ENCODE measurements at places on chromosomes 3 and 15.

- no peak for DNase-seq
Measured at GRCh38 chr3:9590282-9590791, 36.7 kb upstream of the LHFPL4 start.

DNA sequence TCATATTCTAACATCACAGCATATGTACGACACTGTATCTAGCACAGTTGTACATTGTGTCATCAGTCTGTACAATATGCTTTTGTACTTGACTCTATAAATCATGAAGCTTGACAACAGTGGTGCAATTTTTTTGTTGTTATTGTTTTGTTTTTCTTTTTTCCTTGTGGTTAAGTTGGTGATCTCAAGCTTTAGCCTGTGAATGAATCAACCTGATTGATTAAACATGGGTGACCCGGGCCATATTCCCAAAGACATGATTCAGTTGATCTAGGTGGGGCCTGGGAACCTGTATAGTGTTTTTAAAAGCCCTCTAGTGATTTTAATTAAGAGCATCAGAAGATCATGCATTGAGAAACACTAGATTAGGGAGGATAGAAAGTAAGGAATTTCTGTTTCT, 101.8 kb upstream of the AADACL2 start:
- no peak for DNase-seq

GRCh38 chr15:67755936-67756335, 69.4 kb upstream of the SKOR1 start:
- DNase-seq: no peak

- DNase-seq: peak; percentile 48
Measured at GRCh38 chr3:109050591-109051167, 67.3 kb downstream of the MORC1 start.

GRCh38 chr3:148827585-148827984, at the start of gene CPB1:
Gene CPB1, plus strand, starts transcription at chr3:148827811. Its CDS starts 13 bp downstream, at chr3:148827824.
- DNase-seq: no peak

GRCh38 chr15:101156509-101157159, 95.2 kb downstream of the CHSY1 start:
- DNase-seq: no peak

GRCh38 chr3:129616291-129616690, 9.8 kb upstream of the PLXND1 start:
- no peak for DNase-seq

GRCh38 chr3:189298469-189299375, 127.0 kb downstream of the TPRG1 start:
- no peak for DNase-seq

- DNase-seq: no peak
Measured at GRCh38 chr3:189490337-189490736, 140.9 kb upstream of the TP63 start.

- DNase-seq: no peak
Measured at GRCh38 chr3:18828637-18829036, 319.7 kb upstream of the KCNH8 start.

DNA sequence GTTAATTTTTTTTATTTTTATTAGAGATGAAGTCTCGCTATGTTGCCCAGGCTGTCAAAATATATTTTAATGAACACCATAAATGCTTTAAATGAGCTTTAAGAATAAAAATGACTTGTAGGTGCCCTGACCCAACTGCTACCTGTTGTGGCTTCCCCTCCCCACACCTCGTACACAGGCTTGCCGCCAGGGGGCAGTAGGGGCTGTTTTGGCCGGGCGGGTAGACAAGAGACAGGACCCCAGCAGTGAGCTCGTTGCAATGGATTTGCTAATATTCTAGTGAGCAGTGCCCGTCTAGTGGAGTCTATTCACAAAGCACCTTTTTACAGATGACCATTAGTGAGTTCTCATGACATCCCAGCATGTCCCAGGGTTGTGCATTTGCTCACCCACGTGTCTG, 418.1 kb downstream of the OCA2 start:
- DNase-seq: no peak

DNA sequence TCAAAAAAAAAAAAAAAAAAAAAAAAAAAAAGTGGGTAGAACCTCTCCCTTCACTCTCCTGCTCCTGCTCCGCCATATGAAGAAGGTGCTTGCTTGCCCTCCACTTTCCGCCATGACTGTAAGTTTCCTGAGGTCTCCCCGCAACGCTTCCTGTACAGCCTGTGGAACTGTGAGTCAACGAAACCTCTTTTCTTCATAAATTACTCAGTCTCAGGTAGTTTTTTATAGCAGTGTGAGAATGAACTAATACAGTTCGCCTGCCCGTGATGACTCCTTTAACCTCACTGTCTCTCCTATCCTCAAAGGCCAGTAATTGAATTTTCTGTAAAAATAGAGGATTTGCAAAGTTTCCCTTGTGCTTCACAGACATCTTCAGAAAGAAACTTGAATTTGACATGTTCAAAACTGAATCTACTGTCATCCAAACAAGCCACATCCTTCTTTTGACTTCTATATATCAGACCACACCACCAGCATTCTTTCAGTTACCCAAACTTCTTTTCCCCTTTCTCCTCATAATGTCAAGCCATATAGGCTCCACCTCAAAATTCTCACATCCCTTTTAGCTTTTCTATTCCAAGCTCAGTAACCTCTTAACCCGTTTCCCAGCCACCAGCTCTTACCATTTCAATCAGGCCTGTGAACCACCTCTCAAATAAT, 44.3 kb downstream of the P2RY1 start:
- DNase-seq: no peak

DNA sequence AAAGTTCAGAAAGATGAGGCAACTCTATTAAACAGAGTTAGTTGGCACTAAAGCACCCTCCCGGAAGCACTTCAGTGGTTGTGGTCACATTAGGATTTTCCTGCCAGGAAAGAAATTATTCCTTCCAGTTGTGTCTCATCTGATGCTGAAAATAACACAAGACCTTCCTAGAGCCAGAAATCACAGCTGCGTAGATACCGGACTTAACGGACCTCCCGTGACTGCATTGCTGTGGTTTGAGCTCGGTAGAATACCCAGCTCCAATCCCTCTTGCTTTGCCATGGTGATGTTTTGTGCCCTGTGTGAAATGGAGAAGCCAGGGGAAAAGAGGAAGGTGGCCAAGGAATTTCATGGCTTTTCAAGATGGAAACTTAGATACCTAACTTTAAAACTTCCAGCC, 215.0 kb upstream of the IGF1R start:
- no peak for DNase-seq

GRCh38 chr3:26657348-26657976, 34.9 kb downstream of the LRRC3B start:
- no peak for DNase-seq

DNA sequence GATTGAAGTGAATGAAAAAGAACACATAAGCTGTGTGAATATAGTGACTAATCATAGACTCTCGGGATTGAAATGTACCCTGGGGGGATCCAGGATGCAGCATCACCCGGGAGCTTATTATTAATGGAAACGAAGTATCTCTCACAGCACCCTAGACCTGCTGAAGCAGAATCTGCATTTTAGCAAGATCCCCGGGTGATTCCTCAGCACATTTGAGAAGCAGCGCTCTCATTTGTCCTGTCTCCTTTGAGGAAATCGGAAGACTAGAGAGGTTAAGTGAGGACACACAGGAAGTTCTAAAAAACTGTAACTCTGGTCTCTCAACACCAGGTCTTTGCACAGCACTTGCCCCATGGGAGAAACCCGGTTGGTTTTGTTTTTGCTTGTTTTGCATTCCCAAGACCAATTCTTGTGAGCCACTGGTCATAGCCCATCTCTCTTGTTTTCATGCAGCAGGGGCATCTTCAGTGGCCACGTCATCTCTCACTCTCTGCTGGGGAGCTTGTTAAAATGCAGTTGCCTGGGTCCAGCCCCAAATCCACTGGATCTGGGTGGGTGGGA, 30.2 kb downstream of the ZNF710 start:
- DNase-seq: no peak

DNA sequence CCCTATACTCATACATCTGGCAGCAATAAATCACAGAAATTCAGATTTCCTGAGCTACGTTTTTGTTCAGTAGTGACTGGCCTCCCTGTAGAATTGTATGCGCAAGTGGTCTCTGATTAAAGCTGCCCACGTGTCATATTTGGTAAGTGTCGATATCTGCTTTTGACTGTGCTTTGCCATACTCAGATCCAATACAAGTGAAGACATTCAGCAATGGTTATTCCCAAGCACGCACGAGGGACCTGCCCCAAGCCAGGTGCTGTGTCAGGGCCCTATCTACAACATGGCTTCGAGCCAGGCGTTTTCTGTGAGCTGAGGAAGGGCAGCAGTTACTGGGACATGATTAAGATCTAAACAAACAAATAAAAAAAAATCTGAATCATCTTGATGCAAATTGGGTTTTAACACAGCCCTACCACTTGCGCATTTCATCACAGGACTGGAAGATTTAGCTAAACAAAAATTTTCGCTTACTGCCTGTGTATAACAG, 47.2 kb upstream of the ICE2 start:
- no peak for DNase-seq

DNA sequence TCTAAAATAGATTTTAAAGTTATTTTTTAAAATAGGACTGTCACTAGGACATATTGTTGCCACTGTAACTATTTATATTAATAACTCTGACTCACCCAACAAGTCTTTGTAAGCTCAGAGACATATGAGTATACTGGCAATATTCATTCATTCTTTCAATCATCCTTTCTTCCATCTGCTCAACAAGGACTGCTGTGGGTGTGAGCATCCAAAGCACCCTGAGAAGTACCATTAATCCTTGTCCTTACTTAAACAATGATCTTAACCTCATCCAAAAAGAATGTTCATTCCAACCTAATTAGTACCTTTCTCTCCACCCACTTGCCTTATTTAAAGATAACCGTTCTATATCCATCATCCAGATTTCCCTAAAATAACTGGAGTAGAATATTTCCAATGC, 94.2 kb upstream of the PPP2R3A start:
- DNase-seq: no peak

GRCh38 chr15:27480141-27480530, 509.2 kb downstream of the GABRG3 start:
- DNase-seq: no peak

GRCh38 chr3:175770426-175770825, 911.3 kb downstream of the NAALADL2 start:
- DNase-seq: no peak

- no peak for DNase-seq
Measured at GRCh38 chr3:112381673-112382542, 49.0 kb downstream of the CD200 start.

- no peak for DNase-seq
Measured at GRCh38 chr3:128185630-128186447, 32.6 kb downstream of the EEFSEC start.

DNA sequence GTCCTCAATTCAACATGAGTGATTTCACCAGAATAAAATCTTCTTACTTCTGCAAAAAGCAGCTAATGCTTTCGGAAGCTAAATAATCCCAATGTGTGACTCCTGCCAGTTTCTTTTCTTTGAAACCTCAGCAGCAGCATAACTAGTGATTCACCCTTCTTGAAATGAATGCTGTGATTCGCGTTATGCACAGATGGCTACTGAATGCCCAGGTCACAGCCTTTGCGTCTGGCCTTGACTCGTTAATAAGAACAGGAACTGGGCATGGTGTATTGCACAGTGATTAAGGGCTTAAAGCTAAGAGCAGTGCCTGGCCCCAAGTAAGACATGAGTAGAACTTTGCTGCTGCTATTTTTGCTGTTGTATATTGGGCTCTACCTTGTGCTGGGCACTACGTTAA, 19.0 kb downstream of the CGNL1 start:
- DNase-seq: no peak

- no peak for DNase-seq
Measured at GRCh38 chr3:115227461-115227860, 80.4 kb upstream of the ZBTB20 start.

DNA sequence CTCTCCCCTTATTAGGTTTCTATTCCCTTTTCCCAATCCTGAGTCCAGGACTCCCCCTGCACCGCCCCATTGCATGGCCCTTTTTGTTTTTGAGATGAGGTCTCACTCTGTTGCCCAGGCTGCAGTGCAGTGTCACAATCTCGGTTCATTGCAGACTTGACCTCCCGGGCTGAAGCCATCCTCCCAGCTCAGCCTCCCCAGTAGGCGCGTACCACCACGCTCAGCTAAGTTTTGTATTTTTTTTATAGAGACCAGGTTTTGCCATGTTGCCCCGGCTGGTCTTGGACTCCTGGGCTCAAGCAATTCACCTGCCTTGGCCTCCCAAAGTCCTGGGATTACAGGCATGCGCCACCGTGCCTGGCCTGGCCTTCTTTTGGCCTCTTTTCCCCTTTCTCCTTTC, 29.3 kb downstream of the PDIA5 start:
- no peak for DNase-seq

GRCh38 chr15:28889346-28889745, 3.6 kb downstream of the APBA2 start:
- no peak for DNase-seq

DNA sequence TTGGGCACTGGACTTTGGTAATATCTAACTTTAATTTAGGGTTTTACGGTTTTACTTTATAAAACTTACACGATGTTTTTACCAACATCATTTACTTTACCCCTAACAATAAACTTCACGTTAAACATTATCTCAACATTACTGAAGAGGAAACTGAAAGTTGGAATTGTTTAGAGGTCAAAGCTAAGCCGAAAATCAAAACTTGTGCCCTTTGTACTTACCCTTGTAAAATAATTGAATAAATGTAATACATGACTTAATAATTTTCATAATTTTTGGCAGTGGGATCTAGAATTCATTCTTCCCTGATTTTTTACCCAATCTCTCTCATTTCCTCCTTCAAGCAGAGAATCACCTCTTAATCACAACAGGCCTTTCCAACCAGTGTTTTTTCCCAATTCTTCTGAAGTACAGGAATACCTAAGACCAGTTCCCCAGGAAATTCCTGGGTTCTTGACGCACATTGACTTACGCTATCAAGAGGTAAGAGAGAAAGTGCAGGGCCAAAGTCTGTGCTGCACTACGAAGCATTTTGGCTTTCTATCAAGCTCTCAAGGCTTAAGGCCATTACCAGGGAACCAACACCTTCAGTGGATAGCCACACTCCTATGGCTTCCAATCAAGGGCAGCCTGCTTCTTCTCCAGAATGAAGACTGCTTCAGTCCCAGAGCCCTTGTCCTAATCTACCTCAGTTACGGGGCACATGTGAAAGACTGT, 11.9 kb upstream of the SEMA6D start:
- DNase-seq: no peak

GRCh38 chr3:157134620-157135191, 25.2 kb downstream of the CCNL1 start:
- no peak for DNase-seq

DNA sequence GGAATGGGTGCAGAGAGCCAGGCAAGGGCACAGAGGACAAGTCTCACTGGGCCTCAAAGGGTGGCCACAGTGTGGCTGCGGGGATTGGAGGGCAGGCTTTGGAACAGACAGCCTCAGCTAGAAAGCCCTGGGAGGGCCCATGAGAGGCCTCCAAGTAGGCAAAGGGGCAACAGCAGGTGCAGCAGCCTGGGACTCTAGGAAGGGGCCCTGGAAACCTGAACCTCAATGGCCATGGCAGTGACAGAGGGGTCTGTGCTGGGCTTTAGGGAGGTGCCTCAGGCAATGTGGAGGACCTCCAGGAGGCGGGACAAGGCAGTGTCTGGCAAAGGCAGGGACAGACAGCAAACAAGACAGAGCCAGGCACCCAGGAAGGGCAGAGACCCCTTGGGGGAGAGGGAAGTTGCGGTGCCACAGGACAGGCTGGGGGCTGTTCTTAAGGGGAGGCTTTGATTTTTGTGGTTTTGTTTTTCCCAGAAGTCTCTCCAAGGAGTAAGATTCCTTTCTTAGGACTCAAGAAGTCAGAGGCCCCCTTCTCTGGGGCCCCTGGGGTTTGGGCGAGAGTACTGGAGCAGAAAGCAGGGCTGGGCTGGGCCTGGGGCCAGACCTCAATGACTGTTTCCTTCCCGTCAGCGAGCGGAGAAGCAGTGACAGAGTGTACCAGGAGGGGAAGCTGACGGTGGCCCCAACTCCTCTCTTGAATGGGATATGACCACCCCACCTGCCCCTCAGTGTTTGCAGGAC, 9.7 kb downstream of the STOML1 start:
- DNase-seq: no peak

All from GM23338 (cell line).